ENCODE measurements at places on chromosomes 12 and 14.

- DNase-seq, result no peak
Observed at GRCh38 chr12:107661830-107662229, 23.8 kb upstream of the PWP1 start.

DNA sequence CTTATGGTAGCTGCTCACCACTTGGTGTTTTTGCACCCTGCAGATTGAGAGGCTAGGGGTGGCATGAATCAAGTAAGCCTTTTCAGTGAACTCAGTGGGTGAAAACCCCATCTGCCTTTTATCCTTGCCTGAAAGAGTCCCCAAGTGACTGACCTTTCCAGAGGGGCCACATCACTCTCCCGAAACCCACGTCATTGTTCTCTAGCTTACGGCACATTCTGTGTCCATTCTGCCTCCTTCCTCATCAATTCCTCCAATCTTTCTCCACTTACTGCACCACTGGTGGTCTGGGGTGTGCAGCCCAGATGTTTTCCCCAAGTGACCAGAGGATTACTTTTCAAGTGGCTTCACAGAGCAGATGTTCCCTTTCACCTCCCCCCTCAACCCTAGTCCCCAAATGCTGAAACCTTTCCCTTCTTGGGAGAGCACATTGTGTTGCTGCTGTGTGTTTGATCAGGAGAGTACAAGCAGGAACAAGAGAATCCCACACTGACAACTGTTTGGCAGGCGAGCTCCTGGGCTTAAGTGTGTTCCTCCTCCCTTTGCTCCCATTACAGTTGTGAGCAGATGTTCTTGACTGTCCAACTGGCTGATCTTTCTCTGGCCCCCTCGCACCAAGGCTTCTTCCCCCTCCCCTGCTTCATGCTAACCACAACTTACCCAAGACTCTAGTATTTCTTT, 138.0 kb upstream of the IGF1 start:
- DNase-seq, result no peak

- no peak for DNase-seq
Observed at GRCh38 chr12:94874518-94875302, 128.8 kb downstream of the NDUFA12 start.

GRCh38 chr14:99516156-99516870, 35.1 kb downstream of the CCNK start:
- no peak for DNase-seq

DNA sequence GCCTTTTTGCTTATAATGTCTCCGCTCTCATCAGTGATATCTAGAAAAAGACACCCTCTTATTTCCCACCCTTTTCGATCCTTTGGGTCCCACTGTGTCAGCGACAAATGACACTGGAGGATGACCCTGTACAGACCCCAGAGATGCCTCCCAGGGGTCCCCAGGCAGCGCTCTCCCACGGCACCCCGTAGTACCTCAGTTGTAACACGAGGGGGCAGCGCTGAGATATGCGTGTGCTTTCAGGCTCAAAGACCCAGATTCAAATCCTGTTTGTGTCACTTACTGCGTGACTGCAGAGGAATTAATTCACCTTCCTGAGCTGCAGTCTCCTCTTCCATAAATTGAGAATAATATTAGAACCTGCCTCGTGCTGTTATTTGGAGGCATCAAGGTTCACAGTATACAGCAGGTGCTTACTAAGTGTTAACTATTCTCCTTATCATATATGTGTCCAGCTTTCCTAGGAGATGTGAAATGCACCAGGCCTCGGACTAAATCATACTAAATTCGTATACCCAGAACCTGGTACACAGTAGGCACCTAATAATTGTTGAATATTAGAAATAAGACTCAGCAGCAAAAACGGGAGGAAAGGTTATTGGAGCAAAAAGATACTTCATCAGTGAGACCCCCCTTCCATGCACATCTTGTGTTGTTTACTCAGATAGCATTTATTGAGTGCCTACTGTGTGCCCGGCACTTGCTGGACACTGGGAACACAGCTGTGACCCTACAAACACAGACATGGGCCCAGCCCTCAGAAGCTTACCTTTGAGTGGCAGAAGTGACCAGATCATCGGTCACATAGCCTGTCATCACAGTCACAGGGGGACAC, 99.9 kb downstream of the PHETA1 start:
- DNase-seq, result peak; percentile 62

DNA sequence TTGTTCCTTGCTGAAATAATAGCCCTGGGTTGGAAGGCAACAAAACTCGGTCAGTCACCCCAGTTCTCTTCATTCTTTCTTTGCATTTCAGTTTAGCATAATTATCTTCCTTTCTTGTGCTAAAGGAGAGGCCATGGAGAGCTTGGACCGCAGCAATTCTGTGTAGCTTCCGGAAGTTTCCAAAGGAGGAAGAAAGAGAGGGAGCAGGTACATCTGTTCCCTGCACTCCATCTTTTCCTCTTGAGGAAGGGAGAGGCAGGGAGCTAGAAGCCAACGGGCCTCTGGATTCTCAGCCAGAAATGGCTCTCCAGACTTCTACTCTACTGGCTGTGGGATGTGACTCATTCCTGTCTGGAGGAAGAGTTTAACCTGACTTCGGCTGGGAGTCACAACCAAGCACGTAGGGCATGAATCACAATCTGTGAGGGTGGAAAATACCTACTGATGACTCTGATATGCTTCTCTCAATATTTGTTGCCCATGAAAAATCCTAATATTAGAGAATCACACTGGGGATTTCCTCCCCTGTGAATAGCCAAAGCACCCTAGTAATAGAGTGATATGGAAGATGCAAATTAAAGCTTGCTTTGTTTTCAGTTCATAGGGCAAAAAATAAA, 17.0 kb downstream of the ANO6 start:
- no peak for DNase-seq
